Stimulated activated CD4-positive, alpha-beta T cell treated with anti-CD3 and anti-CD28 coated beads, TNF-alpha, amount 100 ng/mL, for 24 hours (primary cell): ENCODE measurements at places on chromosomes 1 and 21.

- DNase-seq, result no peak
These were observed 1.4 kb downstream of the CXADR start for GRCh38 chr21:17514124-17514845.

DNA sequence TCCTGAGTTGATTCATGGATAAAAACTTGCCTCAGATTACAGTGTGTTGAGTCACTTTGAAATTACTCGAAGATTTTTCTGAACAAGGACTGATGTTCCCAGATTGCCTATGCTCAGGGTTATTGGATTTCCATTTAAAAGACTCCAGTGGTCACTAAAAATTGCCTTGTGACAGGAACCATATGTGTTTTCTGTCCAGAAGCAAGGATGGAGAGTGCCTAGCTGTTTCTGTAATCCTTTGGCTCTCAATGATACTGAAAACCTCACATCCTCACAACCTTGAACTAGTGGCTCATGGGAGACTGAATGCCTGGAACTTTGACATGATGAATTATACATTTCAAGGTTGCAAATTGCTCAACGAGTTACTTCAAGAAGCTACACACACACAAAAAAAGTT lies 1271.8 kb downstream of the BRINP3 start:
- no peak for DNase-seq

GRCh38 chr1:207972337-207972736 lies 61.4 kb upstream of the CD34 start:
- DNase-seq, result no peak

DNA sequence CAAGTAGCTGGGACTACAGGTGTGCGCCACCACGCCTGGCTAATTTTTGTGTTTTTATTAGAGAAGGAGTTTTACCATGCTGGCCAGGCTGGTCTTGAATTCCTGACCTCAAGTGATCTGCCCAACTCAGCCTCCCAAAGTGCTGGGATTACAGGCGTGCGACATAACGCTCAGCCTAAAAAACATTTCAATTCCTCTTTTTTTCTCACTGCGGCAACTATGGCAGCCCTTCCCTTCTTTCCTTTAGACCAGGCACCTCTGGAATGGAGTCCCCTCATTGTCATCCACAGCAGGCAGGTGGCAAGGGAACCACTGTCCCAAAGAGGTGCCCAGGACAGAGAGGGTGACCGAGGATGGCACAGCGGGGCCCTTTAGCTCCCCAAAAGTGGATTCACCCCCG lies 14.1 kb downstream of the CEP104 start:
- no peak for DNase-seq

GRCh38 chr1:155882235-155882634 lies 22.9 kb downstream of the SYT11 start:
- DNase-seq, result no peak

- DNase-seq, result no peak
These were observed 45.2 kb downstream of the SDCCAG8 start for GRCh38 chr1:243301059-243301458.

DNA sequence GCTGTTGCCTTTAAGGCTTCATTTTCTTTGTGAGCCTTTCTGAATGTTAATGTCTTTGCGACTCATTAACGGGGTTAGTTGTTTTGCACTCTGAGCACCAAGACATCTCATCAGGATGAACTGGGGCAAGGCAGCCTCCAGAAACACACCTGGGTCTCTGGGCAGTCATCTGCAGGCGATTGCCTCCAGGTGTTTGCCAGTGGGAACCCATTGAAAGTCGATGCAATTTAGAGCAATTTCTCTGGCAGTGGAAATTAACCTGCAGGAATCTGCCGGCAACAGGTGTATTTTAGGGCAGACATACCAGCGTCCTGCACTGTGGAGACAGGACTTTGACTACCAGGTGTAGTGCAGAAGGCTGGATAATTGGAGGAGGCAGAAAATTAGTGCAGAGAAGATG lies 661.0 kb upstream of the PTBP2 start:
- no peak for DNase-seq

DNA sequence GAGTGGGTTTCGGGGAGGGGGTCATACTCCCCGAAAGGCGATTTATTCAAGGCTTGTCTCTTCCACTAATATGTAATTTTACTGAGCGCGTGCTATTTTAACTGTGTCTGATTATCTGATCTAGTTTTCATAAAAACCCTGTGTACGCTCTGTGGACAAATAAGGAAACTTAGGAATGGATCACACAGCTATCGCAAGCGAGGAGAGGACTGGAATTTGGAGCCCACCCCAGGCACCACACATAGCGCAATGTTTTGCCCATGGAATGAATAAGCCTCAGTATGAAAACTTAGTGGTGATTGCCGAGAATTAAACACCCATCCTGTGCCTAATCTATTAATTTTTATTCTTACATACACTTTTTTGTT lies 9.8 kb upstream of the RAB42 start:
- no peak for DNase-seq

GRCh38 chr1:116020668-116021272 lies 44.5 kb downstream of the SLC22A15 start:
- DNase-seq, result peak; percentile 43

DNA sequence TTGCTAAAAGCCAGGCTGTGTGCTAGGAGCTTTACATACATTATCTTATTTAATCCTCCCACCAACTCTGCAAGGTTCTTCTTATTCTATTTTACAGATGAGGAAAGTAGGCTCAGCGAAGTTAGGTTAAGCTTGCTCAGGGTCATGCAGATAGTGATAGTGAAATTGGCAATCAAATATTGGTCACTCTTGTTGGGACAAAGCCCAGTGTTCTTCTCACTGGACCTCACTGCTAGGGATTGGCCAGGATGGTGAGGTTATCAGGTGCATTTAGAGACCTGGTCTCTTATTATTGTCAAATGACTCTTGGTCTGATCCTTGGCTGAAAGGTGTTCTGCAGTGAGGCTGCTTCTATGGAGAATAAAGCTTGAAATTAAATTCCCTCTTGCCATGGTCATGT lies 145.1 kb downstream of the CNIH3 start:
- DNase-seq, result no peak

GRCh38 chr1:209105701-209106100 lies 477.8 kb upstream of the CAMK1G start:
- DNase-seq, result no peak

- DNase-seq, result no peak
These were observed 18.1 kb upstream of the ZBTB8A start for GRCh38 chr1:32521165-32521564.

- no peak for DNase-seq
These were observed 28.8 kb downstream of the SPSB1 start for GRCh38 chr1:9321480-9321849.

- DNase-seq, result no peak
These were observed 7.2 kb downstream of the CD5L start for GRCh38 chr1:157834430-157834829.

DNA sequence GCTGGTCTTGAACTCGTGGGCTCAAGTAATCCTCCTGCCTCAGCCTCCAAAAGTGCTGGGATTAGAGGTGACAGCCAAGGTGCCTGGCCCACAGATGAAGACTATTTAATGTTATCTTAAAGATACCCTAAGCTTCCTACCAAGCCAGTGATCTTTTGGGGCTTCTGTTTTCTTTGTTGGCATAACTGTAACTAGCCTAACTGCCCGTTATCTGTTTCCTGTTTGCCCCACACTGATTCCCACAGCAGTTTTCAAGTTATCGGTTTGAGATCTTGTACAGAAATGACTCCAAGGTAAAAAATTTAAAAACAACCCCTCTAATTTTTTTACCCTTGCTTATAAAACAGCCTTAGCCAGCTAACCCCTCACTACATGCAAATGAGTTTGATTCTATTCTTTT lies 12.4 kb downstream of the SELL start:
- no peak for DNase-seq

DNA sequence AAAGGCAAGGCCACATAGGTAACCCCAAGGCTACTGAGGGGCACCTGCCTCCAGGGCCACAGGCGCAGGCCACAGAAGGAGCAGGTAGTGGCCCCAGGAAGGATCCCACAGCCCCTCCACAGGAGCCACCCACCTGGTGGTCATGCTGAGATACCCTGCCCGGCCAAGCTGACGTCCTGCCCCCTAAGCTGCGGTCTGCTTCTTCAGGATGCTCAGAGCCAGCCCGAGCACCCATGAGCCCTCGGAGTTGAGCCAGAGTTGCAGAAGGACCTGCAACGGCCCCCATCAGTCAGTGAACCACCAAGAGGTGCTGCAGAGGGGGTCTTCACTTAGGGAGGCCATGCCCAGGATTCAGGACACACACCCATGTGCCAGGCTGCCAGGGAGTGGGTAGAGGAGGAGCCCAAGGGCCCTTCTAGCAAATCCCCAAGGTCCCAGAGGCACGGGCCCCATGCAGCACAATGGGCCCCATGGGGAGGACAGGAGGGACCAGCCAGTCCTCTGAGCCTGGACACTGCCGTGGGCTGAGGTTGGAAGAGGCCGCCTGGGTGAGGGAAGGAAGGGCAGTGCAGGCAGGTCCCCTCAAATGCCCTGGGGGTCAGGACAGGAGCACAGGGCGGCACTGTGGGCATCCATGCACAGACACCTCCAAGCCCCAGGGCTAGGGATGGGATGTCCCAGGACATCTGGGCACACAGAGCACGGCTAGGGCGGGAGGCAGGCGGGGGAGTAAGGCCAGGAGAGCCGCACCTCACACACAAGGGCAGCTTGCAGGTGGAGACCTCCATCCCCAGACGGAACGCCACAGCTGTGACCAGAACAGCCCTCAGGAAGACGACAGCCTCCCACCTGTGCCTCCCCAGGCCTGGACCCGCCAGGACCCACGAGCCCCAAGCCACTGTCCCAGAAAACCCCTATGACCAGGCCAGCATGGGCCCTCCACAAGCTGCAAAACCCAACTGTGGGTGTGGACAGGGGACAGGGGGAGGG lies 20.5 kb downstream of the WNT9A start:
- DNase-seq, result no peak

DNA sequence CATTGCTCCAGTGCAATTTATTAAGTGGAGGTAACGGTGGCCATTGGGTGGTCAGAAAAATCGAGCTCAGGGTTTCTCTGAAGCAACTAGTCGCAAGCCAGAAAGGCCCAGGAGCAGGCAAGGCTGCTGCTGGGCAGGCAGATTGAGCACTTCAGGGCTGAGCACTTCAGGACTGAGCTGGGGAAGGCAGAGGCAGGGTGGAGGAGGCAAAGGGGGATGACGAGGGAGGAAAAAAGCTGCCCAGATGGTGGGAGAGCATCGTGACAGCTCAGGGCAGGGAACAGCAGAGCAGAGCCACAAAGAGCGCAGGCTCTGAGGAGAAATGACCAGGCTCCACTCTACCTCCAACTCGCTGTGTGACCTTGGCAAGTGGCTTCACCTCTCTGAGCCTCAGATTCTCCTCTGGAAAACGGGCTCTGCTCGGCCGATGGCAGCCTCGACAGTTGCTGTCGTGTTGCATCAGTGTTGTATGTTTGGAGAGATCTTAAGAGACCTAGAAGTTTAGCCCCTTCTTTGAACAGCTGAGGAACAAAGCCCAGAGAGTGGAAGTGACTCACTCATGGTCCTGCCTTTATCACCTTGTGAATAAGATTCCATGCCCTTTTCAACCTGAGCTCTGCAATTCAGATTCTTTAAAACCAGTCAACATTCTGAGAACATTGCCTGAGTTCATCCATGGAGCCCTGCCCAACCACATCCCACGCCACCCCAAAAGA lies 141.4 kb downstream of the SYF2 start:
- DNase-seq, result no peak

DNA sequence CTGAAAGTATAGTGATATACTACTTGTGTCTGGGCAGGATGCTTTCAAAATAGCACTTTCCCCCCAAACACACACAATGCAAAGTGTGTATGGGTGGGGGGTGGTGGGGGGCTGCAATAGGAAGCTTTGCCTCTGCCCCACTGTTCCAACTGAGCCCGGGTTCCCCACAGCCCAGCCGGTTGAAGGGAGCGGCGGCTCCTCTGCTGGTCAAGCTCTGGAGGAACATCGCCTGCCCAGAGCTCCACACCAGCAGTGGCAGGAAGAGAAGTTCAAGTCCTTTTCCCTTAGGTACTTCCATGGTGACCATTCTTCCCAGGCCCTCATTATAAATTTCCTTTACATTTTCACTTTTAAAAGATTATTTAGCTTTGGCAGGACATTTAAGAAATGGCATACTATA lies 74.9 kb downstream of the CAPZB start:
- no peak for DNase-seq

- no peak for DNase-seq
These were observed 12.7 kb downstream of the COL6A2 start for GRCh38 chr21:46110499-46111192.

- no peak for DNase-seq
These were observed 1346.5 kb downstream of the MRPL39 start for GRCh38 chr21:24260751-24261150.

GRCh38 chr1:23615423-23615822 lies 56.1 kb upstream of the ID3 start:
- DNase-seq, result no peak

- DNase-seq, result no peak
These were observed 89.6 kb downstream of the AK5 start for GRCh38 chr1:77371396-77371795.

- DNase-seq, result peak; percentile 57
These were observed at the start of gene IFI16 for GRCh38 chr1:159009704-159010361. Gene IFI16 (plus strand): TSS chr1:159009907. CDS start chr1:159014681, 4,774 bp downstream.

- DNase-seq, result no peak
These were observed 29.4 kb upstream of the KCNQ4 start for GRCh38 chr1:40754201-40754600.

DNA sequence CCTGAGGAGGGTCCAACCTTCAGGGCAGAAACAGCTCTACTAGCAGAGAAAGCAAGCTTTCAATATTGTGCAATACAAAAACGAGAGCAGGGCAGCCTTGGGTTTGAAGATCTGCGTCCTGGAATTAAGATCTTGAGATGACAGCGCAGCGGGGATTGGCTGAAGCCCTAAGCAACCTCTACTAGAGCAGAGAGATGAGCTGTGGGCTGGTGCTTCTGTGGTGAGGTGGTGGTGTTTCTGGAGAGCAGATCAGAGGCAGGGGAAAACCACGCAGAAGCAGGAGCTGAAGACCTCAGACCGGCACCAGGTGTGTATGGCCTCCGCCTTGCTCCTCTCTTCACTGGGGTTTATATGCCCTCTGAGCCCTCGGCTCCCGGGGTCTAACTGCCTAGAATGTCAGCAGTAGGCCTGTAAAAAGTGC lies 12.5 kb downstream of the TRAF3IP3 start:
- DNase-seq, result peak; percentile 84

GRCh38 chr21:41065539-41065938 lies 102.4 kb upstream of the BACE2 start:
- no peak for DNase-seq

- no peak for DNase-seq
These were observed 24.5 kb upstream of the SHCBP1L start for GRCh38 chr1:182977480-182977879.

- DNase-seq, result no peak
These were observed 201.7 kb upstream of the AJAP1 start for GRCh38 chr1:4452701-4453100.

DNA sequence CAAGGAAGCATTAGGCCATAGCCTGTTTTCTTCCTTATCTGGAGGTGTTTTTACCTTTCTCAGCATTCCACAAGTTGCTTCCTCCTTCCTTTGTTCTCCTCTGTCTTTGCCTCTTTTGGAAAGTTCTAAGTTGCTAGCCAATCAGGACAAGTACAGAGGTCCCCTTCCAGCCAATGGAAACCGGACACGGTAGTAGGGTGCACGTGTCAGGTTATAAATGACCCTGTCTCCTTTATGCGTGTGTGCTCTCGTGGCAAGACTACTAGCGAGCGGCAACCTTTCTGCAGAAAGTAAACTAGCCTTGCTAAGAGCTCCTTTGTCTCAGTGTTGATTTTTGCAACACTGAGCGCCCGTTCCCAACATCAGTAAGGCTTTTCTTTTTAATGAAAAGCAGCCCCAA lies 1.5 kb upstream of the ACADM start:
- DNase-seq, result no peak

GRCh38 chr1:180117764-180118116 lies 36.9 kb upstream of the QSOX1 start:
- DNase-seq, result no peak
